ENCODE measurements at places on chromosomes 2 and 18.

- no peak for DNase-seq
These were observed 3.7 kb downstream of the PLEK start for GRCh38 chr2:68368654-68369336.

GRCh38 chr2:239889641-239890121, 135.5 kb downstream of the NDUFA10 start:
- no peak for DNase-seq

DNA sequence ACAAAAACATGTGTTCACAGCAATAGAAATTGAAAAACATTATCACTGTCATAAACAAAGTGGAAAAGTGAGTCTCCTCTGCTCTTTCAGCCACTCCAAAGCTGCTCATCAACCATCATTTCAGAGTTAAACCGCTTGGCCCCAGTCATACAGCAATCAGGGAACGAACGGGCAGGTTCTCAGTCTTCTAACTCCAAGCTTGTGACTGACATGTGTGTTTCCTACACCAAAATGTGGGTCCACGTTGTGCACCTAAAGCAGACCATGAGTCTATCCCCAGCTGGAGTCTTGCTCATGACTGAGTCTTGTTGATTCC, 582.6 kb upstream of the ID2 start:
- DNase-seq = no peak

DNA sequence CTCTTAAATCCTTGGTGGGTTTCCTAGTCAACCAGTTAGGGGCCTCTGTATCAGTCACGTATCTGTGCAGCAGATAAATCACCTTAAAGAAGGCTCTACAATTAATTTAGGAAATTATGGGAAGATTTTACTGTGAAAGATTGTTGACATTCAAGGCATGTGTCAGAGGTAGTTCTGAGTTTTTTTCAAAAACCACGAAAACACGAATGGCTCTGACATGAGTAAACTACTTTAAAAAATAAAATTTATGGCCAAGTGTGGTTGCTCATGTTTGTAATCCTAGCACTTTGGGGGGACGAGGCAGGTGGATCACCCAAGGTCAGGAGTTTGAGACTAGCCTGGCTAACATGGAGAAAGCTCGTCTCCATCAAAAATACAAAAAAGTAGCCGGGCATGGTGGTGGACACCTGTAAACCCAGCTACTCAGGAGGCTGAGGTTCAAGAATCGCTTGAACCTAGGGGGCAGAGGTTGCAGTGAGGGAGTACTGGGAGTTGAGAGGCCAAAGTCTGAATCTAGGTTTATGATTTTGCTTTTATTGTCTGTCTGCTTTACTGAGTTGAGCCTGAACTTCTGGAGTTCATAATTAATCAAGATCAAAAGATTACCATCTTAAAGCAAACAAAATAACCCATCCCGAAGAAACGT, 77.1 kb downstream of the SPRED2 start:
- DNase-seq = no peak

DNA sequence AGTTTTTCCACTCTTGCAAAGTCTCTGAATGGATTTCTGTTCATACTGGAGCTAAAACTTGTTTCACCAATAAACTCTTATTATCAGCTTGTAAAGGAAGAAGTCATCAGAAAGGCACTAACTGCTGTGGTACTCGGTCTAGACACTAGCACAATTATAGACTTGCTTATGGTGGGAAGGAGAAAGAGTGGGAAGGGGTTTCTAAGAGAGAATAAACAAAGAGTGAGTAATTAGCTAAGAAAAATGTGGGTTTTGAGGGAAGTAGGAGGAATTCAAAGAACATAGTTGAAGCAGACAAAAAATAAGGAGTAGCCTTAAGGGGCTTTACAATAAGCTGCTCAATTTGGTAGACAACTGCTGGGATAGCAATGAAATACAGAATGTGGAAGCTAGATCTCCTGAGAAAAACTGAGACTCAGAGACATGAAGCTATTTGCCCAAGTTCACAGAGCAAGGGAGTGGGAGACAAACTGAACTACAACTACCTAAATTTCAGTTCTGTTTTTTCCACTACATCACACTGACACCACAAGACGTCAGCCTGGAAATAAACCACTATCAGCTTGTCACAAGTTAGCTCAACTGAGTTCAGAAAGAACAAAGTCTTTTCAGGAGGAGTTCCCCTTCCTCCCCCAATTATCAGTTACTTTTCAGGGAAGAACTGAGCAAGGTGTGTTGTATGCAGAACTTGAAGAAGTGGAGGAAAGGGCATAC, 59.7 kb downstream of the MAP4K3 start:
- peak; percentile 57 for DNase-seq

All from Kasumi-1 (cell line).